ENCODE measurements at places on chromosomes 7 and 10. TPM values are rescaled to one million over a fixed set of nuclear protein-coding genes. Genes with fewer than 3 reads are reported as not detected.

- no peak for DNase-seq
- H3K27ac ChIP-seq, result no peak overlapping the region
- no peaks in the 10 kb centered on the region for H3K4me1 ChIP-seq
These were observed 116.0 kb downstream of the TRRAP start for GRCh38 chr7:98994046-98994944.

The POM121 gene
- total RNA-seq, result 67.9 TPM

GRCh38 chr10:118339111-118339510 lies 3.0 kb downstream of the FAM204A start:
- H3K27me3 ChIP-seq, result no peaks in the 10 kb centered on the region
- peaks cover 36% of the 10 kb centered on the region for H3K36me3 ChIP-seq
- no peak overlapping the region for H3K4me3 ChIP-seq
- no peak for DNase-seq

The C10orf53 gene
- not detected for total RNA-seq

The HSPA14 gene
- total RNA-seq, result 33.4 TPM

The PRLHR gene
- total RNA-seq, result not detected
